RKO (cell line): ENCODE measurements at places on chromosomes 13 and 19.

- DNase-seq = no peak
Observed at GRCh38 chr19:12015753-12016116, 19.7 kb downstream of the ZNF433 start.

GRCh38 chr19:34260771-34261173 lies 6.4 kb downstream of the GARRE1 start:
- no peak for DNase-seq

DNA sequence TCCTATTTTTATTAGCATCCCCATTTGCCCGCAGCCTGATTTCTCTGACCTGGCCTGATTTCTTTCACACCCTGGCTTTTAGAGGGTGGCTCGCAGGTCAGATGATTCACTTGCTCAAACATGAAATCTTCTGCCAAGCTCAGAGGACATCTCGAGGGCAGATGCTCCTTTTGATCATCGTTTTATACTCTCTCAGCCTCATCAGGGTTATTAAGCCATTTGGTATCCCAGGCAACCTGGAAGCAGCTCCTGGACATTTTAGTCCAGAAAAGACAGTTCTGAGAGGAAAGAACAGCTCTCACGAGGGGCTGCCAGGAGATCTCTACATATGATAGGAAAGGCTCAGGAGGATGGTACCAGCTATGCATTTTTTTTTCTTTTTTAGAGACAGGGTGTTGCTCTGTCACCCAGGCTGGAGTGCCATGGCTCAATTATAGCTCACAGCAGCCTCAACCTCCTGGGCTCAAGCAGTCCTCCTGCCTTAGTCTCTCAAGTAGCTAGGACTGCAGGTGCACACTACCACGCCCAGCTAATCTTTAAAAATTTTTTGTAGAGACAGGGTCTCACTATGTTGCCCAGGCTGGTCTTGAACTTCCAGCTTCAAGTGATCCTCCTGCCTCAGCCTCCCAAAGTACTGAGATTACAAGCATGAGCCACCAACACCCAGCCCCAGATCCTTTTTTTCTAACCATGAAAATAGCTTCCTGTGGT lies 165.4 kb downstream of the KATNAL1 start:
- DNase-seq = no peak

- no peak for DNase-seq
Observed at GRCh38 chr13:89988206-89988605, 1359.3 kb upstream of the MIR17HG start.

- no peak for DNase-seq
Observed at GRCh38 chr19:5225486-5226345, 114.9 kb downstream of the PTPRS start.

GRCh38 chr13:42116225-42116624 lies 67.8 kb downstream of the DGKH start:
- DNase-seq = no peak

GRCh38 chr13:74299721-74300120 lies 165.5 kb upstream of the KLF12 start:
- no peak for DNase-seq

DNA sequence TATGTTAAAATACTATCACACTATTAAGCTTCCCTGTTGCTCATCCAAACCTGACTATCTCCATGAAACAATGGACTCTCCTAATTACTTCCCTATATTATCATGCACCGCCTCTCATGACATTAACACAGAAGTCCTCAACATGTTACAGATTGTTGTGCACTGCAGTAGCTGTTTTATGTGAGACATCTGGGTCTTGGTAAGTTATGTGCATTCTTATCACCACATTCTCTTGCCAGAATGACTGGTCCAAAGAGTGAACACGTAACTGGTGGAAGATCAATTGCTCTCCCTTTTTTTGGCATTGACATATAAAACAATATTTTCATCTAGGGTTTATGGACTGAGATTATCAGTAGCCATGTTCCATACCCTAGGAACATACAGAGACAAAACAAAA lies 59.4 kb downstream of the POSTN start:
- DNase-seq = no peak

- DNase-seq = peak; percentile 20
Observed at GRCh38 chr13:37534181-37534580, 64.4 kb downstream of the POSTN start.
